CD4-positive, alpha-beta T cell treated with Interleukin-4 for 1 hour (primary cell): ENCODE measurements at places on chromosomes 1 and 21.

- no peak for DNase-seq
Observed at GRCh38 chr1:208173749-208174148, 70.4 kb downstream of the PLXNA2 start.

- DNase-seq: no peak
Observed at GRCh38 chr1:3584915-3585314, 26.4 kb downstream of the MEGF6 start.

GRCh38 chr1:30719406-30720270, 3.7 kb downstream of the MATN1 start:
- no peak for DNase-seq

GRCh38 chr1:234774971-234775370, 165.0 kb upstream of the IRF2BP2 start:
- DNase-seq: peak; percentile 57

GRCh38 chr21:14078746-14079375, 131.9 kb downstream of the LIPI start:
- no peak for DNase-seq

DNA sequence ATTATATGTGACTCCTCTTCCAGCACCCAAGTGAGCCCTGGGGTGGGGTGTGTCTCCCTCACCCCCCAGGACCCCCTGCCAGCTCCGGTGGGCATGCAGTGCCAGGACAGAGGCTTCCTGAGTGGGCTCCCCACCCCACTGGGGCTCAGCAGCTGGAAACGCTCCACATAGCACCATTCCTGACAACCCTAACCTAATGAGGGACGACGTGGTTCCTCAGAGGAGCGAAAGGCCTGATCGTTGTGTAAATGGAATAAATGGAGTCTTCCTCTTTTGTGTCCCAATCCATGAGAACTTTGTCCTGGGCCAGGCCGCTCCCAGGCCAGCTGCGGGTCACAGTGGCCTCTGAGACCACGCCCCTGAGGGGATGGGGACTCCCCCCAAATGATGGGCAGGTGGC, 1.8 kb upstream of the TSPEAR start:
- no peak for DNase-seq

GRCh38 chr1:111253876-111254275, 26.4 kb downstream of the CHI3L2 start:
- DNase-seq: no peak

DNA sequence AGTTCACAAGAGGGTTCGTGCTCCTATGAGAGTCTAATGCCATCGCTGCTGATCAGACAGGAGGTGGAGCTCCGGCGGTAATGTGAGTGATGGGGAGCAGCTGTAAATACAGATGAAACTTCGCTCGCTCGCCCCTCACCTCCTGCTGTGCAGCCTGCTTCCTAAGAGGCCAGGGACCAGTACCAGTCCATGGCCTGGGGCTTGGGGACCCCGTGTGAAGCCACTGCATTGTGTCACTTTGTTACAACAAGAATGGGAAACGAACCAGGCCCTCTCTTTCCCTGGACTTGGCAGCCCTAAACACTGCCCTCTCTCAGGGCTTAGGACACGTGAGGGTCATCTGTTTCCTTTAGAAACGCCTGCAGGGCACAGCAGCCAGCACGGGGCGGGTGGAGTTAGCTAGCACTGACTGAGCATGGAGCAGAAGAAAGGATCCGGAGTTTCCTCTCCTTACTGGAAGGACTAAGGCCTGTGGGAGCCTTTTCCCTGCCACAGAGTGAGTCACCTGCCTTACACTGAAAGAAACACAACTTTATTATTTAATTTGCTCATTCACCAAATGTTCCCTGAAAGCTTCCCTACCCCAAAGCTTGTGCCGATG, 185.2 kb upstream of the TMEM51 start:
- no peak for DNase-seq

GRCh38 chr1:90417126-90417525, 300.0 kb downstream of the BARHL2 start:
- no peak for DNase-seq

- no peak for DNase-seq
Observed at GRCh38 chr1:201214886-201215285, 24.3 kb downstream of the IGFN1 start.

- DNase-seq: peak; percentile 89
Observed at GRCh38 chr1:23619299-23620188, 60.2 kb upstream of the ID3 start.

DNA sequence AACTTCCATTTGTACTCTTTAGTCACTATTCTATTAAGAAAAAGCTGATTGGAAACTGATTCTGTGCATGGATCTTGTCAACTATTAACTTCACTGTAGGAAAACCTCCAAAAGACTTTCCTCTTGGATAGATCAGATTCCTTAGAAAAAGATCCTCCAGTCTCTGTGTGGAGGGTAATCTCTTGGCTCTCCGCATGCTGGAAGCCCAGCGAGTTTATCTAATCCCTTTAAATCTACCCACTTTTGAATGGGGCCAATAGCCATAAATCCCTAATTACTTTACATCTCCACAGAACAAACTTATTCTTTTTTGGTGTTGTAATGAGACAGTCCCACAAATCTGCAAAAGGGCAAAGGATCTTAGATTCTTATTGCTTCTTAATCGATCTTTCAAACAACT, 1206.4 kb upstream of the ADGRL4 start:
- no peak for DNase-seq

DNA sequence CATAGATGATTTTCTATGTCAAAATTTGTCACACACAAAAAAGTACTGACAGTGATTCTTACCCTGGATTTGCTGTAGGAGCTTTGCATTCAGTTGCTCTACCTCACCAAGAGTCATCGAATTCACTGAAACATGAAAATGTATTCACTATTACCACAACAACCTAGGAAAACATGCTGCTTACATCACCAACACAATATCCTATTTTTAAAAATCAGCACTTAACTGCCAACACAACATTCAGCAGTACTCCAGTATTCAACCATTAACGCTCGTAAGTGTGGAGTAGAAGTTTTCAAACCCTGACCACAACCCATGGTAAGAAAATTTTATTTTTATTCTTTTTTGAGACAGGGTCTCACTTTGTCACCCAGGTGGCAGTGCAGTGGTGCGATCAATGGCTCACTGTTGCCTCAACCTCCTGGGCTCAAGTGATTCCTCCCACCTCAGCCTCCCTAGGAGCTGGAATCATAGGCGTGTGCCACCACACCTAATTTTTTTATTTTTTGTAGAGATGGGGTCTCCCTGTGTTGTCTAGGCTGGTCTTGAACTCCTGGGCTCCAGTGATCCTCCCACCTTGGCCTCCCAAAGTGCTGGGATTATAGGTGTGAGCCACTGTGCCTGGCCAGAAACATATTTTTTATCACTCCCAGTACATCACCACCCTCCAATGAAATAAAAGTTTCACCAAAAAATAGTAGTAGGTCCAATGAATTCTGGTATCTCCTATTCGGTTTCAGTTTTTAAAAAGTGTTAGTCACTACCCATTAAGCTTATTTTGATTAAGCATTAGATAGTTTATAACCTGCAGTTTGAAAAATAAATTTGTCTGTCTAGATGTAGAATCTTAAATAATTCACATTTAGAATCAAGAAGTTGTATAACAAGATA, 23.8 kb downstream of the C21orf91 start:
- peak; percentile 71 for DNase-seq

- peak; percentile 90 for DNase-seq
Observed at GRCh38 chr1:15834406-15835204, 12.9 kb upstream of the SPEN start.

- no peak for DNase-seq
Observed at GRCh38 chr1:235402457-235403200, 35.4 kb downstream of the TBCE start.

DNA sequence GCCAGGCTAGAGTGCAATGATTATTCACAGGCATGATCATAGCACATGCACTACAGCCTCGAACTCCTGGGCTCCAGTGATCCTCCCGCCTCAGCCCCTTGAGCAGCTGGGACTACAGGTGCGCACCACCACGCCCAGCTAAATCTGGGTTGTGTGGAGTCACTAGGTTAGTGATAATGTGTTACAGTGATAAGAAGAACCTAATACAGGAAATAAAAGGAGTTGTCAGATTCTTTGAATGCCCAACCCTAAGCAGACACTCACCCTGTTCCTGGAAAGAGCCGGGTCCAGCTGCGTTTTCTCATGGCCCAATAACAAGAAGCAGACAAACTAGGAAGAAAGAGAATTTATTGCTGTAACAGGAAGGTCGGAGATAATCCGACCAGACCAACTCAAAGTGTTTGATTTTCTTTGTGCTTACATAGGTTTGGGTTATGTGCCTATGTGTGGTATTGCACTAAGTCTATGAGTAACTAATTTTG, 8.8 kb downstream of the IFNGR2 start:
- no peak for DNase-seq

- no peak for DNase-seq
Observed at GRCh38 chr1:48568501-48568900, 96.5 kb upstream of the SPATA6 start.

GRCh38 chr1:31376375-31377134, 3.7 kb upstream of the FABP3 start:
- DNase-seq: no peak

DNA sequence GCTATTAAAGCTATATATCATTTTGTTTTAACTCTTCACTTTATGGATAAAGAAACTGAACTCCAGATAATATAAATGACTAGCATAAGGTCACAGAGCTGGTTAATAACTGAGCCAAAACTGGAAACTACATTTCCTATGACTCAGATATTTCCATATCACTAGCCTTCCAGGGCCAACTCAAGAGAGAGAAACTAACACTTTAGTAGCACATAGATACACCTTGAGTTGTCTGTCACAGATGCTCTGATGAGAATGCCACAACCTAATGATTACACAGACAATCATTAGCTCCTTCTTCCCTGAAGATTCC, 40.7 kb downstream of the NME7 start:
- no peak for DNase-seq
